ENCODE measurements at places on chromosomes 2 and 18.

- DNase-seq, result no peak
These were observed 735.4 kb upstream of the FANCL start for GRCh38 chr2:58976375-58977071.

DNA sequence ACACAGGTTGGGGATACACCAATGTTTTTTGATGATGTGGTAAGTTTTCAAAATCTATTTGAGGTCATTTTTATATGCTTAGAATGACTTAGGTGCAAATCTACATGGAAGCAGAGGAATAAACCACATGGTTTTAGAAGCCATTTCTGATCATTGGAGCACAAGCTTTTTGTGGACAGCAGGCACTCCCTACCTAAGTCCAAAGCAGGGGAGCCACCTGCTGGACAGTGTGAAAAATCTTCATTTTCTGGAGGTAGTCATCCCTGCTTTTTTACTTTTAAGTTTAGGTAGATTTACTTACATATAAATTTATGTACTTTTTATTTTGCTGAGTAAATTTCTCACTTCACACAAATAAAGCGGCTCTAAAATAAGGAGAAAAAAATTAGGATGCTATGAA is 323.2 kb downstream of the PLCL1 start:
- DNase-seq, result peak; percentile 60

GRCh38 chr18:70376914-70377258 is 88.0 kb downstream of the SOCS6 start:
- DNase-seq, result no peak

DNA sequence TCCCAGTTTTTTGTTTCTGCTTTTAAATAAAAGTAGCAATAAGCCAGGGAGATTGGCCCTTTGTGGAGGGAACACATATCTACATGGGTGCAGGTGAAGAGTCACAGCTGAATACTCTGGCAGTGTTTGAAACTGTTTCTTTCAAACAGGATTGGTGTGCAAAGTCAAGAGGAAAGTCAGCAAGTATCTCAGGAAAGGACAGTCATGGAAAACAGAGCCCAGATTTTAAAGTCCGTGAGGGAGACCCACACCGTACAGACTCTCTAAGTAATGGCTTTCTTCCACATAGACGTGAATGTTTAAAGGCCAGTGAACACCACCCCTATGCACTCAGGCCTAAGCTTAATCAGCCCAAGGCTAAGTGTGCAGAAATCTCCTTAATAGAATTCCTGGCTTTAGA is 95.3 kb downstream of the GFPT1 start:
- no peak for DNase-seq

DNA sequence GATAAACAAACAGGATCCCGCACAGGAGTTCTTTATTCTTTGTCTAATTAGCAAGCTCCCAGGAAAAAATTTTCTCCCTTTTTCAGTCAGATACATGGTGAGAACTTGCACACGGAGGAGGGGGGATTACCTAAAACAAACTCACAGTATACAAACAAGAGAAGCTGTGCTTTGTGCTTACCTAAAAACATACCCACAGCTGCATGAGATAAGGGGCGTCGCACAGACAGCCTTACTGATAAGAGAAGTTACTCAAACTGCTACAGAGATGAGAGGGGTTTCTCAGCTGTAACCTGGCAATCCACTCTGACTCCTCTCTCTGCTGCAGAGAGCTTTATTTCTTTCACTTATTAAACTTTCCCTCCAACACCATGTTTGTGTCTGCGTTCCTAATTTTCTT is 32.9 kb upstream of the ST3GAL5 start:
- no peak for DNase-seq

DNA sequence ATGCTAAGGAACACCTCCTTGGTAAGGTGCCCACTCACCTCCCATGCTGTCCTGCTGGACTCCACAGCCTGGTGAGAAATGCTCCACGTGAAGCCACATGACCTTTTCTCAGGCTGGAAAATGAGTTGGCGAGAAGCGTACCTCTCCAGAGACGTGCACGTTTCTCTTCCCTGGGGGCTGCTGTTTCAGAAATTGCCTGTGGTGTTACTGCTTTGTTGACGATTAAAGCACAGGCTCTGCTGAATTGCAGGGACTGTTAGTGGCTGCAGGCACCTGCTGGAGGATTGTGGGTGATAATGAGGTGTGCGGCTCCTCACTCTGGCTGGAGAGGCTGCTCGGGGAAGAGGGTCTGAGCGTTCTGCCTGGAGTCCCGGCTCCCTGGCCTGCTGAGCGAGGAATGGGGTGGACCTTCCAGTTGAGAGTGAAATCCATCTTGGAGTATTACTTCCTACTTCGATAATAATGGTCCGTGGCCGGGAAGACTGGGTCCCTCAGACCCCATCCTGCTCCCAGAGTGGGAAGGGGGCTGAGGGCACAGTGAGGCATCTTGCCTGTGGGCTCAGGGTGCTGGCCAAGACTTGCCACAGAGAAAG is 199.3 kb upstream of the HDAC4 start:
- no peak for DNase-seq

GRCh38 chr2:226431288-226431948 is 368.2 kb downstream of the IRS1 start:
- no peak for DNase-seq

- DNase-seq, result no peak
These were observed 40.2 kb downstream of the CCBE1 start for GRCh38 chr18:59657012-59657411.

DNA sequence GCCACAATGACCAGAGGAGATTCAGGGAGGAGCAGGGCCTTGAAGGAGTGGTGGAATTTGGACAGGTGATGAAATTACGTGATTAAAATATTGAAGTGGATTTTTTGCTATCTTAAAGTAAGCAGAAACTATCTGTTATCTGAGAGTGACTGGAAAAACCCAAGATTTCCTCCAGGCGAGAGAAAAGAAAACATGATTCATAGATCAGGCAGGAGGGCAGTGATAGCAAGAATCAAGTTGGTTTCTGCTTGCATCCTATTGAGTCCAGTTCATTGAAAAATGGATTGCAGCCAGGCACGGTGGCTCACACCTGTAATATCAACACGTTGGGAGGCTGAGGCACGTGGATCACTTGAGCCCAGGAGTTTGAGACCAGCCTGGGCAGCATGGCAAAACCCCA is 127.8 kb downstream of the NXPH2 start:
- DNase-seq, result no peak

- no peak for DNase-seq
These were observed 101.4 kb upstream of the RNU4ATAC start for GRCh38 chr2:121429119-121429903.

- peak; percentile 49 for DNase-seq
These were observed 30.6 kb upstream of the EPC2 start for GRCh38 chr2:148614014-148614321.

DNA sequence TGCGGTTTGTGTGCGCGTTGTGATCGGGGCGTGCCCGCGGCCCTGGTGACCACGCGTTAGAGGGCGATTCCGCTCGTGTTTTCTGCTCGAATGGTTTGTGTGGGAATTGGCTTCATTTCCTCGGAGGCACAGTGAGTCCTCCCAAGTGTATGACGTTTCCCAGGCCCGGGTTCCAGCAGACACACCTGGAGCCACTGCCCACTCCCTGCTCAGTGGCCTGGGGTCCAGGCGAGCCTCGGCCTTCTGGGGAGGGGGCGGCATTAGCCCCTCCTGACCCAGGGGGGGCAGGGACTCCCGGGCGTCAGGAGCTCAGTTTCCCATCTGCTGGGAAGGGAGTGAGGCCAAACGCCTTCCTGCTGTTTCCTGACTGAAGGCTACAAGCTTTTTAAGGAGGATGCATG is 92.1 kb downstream of the NFATC1 start:
- no peak for DNase-seq

DNA sequence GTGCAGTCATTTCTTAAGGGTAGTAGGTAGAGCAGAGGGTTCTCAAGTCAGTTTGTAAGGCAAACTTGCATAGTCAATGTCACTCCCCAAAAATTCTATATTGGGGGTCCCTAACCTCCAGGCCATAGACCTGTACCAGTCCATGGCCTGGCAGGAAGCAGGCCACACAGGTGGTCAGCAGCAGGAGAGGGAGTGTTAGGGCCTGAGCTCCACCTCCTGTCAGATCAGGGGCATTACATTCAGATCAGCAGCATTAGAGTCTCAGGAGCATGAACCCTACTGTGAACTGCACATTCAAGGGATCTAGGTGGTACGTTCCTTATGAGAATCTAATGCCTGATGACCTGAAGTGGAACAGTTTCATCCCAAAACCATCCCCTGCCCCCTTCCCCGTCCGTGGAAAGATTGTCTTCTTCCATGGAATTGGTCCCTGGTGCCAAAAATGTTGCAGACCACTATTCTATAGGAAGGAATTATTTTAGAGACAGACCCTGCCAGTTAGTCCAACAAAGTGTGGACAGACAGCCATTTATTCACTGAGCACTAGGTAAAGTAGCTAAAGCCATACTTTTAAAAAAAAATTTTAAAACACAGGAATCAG is 6.7 kb downstream of the COA5 start:
- peak; percentile 69 for DNase-seq

- DNase-seq, result no peak
These were observed 16.9 kb upstream of the FAHD2A start for GRCh38 chr2:95385570-95385984.

- DNase-seq, result no peak
These were observed 40.3 kb downstream of the INPP5D start for GRCh38 chr2:233100192-233100998.

GRCh38 chr2:224781400-224781799 is 65.2 kb upstream of the CCDC195 start:
- DNase-seq, result no peak
